NCI-H226 (cell line): ENCODE measurements at places on chromosomes 2 and 18.

GRCh38 chr2:227804975-227805374, 8.7 kb upstream of the CCL20 start:
- DNase-seq: peak; percentile 39

GRCh38 chr2:43034242-43034619, 192.2 kb downstream of the ZFP36L2 start:
- no peak for DNase-seq

DNA sequence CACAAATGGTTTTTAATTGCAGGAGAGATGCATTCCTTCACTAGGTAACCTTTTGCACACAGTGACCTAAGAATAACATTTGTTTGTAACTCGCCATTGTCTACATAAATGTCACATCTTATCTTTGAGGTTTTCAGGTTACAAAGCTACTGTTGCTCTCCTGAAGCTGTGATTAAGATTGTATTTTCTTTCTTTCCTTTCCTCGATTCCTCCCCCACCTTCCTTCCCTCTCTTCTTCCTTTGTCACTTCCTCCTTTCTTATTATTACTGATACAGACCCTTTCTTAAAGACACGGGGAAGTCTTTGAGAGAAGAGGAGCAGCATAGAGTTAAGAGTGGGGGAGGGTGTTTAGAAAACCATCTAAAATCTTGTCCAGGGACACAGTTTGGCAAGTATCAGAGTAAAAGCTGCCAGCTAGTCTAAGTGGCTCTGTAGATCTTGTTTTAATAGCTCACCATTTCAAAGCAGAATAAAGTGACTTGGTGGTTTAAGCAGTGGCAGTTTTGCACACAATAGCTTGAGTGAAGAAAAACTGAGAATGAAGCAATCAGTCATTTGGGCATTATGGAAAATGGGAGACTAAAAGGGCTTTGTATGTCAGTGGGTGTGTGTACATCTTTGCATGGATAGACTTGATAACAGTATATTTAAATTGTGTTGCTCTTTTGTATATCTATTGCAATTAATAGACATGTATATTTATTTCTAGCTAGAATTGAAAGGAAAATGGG, 10.9 kb downstream of the CERS6 start:
- no peak for DNase-seq

GRCh38 chr2:120320318-120320851, 25.6 kb upstream of the INHBB start:
- DNase-seq: no peak

- DNase-seq: no peak
Observed at GRCh38 chr2:88735853-88736252, 44.4 kb downstream of the RPIA start.

DNA sequence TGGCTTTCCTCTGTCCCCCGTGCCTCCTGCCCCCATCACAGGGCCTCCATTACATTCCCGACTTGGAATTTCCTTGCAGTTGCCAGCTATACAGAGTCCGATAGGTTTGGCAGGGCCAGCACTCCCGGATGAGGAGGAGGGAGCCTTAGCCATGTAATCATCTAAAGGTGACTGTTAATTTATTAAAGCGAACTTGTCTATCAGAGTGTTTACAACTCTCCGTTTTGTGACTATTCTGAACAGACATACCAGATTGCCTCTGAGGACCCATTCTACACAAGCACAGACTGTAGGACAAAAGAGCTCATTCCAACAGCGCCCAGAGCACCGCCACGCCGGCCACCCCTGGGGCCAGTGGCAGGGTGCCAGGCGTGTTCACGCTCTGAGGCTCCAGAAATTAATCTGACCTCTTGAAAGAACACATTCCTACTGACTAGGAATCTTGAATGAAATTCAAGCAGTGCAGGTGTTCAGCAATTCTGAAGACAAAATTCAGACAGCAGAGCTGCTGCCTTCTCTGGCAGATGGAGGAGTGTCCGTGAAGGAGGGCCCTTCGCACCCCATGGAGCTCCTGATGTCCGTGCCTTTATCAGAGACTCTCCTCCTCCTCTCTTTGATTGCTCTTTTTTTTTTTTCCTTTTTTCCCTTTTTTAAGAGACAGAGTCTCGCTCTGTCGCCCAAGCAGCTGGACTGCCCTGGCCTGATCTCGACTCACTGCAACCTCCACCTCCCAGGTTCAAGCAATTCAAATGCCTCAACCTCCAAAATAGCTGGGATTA, 58.1 kb upstream of the RALBP1 start:
- DNase-seq: peak; percentile 85

DNA sequence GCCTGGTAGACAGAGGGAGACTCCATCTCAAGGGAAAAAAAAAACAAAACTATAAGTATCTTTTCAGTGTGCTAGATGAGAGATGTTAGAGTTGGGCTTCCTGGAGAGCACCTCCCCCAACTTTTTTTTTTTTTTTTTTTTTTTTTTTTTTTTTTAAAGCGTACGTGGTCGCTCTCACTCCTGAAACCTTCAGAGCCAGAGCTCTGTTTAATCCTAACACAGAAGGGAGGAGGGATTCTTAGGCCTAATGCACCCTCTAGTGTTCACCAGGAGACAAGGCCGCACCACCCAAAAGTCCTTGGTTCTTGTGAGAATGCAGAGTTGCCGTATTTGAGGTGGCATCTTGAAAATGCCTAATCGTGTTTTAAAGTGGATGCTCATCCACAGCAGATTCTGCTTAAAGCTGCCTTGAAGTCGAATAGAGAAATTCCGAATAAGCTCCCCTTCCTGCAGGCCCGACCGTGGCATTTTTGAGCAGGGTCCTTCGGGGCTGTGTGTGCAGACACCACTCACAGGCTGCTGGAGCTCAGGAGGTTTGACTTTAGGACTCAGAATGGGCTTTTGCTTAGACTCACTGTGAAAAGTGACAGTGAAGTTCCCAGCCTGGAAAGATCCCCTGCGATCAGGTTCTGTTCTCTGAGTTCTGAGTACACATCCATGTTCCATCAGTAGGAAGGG, 252.6 kb downstream of the AGAP1 start:
- peak; percentile 52 for DNase-seq

DNA sequence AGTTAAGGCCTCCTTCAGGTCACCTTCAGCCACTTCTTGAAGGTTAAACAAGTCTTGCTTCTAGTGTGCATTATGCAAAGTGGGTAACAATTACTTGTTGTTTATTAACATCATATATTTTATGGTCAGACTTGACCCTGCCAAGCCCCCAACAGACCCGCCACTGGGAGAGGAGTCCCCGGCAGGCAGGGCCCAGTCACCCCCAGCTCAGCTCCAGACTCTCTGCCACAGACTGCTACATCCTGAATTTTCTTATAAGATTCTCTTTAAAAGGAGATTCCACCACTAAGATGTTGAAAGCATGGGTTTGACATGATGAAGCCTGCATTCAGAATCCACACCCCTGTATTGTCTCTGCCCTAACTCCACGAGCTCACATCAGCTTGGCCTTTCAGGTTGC, 174.3 kb upstream of the ARL4C start:
- no peak for DNase-seq

DNA sequence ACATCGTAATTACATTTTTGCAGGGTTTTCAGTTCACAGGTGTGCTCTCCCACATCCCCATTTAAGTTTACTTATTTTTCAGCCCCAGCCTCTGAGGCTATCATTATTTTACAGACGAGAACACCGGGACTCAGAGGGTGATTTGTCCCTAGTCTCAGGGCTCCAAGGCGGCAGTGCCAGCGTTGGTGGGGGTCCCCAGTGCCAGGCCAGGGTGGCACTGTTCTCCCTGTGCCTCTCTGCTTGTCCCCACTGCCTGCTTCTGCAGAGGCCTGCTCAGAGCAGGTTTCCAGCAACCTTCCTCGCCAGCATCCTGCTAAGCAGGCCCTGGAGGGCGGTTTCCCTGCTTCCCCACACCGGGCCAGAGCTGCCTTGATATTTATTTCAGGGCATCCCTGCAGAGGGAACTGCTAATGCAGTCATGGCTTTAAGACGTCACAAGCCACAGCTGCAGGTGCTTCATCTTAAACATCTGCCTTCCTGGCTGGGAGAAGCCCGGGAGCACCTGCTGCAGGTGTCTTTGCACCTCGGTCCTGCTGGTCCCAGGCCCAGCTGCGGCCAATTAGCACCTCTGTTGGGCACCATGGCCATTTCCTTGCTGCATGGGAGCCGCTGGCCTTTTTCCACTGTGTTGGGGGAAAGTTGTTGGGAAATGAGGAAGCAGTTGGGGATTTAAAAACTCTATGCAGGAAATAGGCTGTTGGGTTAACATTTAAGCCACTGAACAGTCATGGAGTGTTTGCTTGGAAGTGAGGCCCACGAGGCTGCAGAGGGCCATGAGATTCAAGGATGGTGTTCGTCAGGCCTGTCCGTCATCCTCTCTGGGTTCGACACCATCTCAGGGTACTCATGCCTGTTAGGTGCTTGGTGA, 22.8 kb downstream of the HPCAL1 start:
- DNase-seq: no peak

- no peak for DNase-seq
Observed at GRCh38 chr2:136118819-136119716, 1.1 kb upstream of the CXCR4 start.

DNA sequence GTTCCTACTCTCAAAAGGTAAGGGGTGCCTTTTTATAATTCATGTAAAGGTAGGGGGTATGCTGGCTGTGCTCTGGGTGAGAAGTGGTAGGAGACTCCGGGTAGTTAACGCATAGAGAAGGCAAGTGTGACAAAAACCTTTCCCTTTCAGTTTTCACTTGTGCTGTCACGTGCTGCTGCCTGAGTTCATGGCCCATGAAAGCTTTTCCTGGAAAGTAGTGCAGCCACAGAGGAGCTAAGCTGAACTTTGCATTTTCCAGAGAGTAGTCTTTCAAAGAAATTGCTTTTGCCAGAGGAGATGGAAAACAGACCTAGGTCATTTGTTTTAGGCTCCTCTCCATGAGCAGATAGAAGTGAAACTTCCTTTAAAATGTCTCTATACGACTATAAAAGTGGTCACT, 44.7 kb downstream of the THSD7B start:
- no peak for DNase-seq

DNA sequence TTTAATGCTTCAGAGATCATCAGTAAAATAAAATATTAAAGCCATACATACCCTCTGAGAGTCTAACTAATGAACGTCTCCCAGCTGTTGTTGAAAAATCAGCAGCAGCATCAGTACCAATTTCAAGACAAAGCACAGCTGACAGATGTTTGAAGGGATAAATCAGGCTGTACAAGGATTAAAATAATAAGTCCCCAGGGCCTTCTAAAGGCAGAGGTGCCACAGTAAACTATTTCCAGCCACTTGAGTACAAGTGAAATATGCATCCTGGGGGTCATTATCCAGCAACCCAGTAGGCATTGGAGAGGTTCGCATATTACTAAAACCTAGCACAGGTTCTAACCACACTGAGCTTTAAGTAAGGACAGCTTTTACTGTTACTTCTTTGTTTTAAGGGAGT, 76.9 kb downstream of the NXPH2 start:
- DNase-seq: no peak

DNA sequence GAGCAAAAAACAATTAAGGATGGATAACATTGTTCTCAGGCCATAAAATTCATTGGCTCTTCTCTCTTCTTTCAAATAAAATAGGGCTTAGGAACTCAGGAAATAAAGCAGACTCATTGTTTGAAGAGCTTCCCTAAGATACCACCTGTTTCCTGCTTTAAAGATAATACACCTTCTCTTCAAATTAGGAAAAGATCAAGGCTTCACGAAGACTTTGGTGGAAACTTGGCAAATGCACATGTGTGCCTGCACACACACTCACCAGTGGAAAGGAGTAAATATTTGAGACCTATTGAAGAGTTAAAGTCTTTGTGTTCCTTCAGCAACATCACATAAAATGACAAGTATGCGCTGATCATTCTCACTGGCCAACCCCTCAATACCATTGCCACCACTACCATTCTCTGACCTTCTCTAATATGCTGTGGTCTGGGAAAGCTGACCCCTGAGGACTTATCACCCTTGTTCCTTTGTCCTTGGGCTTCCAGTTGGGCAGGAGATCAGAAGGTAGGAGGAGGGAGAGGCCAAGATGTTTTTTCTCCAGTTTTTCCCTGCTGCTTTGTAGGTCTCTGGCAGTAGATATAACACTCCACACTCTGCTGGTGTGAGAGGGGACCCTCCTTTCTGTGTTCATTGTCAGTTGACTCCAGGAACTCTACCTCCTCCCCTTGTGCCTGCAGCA, 53.5 kb upstream of the SPOPL start:
- no peak for DNase-seq

- no peak for DNase-seq
Observed at GRCh38 chr2:227349989-227350612, 25.1 kb downstream of the MFF start.

GRCh38 chr2:68356599-68357239, 8.4 kb upstream of the PLEK start:
- no peak for DNase-seq

GRCh38 chr2:147846412-147847081, 1.7 kb downstream of the ACVR2A start:
- DNase-seq: no peak

GRCh38 chr2:197278799-197279763, 31.5 kb downstream of the ANKRD44 start:
- no peak for DNase-seq

GRCh38 chr2:181367411-181367810, 89.8 kb upstream of the ITGA4 start:
- DNase-seq: no peak

GRCh38 chr18:10739152-10739551, 213.3 kb downstream of the NAPG start:
- no peak for DNase-seq

DNA sequence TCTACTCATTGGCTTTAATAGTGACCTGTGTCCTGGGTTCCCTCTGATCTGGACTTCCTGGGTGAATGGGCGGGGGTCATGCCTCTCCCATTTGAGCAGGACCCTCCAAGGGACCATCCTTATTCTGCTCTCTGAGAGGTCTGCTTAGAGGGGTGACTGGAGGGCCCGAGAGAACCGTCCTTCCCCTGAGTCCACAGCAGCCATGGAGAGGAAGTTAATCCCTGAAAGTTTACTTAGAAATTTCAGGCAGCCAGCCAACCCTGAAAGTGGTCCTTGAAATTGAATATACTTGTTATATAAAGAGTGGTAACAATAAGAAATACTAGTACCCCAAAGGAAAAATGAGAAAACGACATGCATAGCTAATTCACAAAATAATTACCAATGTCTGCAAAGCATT, 226.1 kb downstream of the DYSF start:
- no peak for DNase-seq

- DNase-seq: no peak
Observed at GRCh38 chr2:195238826-195239225, 418.2 kb upstream of the SLC39A10 start.

- DNase-seq: no peak
Observed at GRCh38 chr2:2933426-2933825, 444.2 kb downstream of the EIPR1 start.

DNA sequence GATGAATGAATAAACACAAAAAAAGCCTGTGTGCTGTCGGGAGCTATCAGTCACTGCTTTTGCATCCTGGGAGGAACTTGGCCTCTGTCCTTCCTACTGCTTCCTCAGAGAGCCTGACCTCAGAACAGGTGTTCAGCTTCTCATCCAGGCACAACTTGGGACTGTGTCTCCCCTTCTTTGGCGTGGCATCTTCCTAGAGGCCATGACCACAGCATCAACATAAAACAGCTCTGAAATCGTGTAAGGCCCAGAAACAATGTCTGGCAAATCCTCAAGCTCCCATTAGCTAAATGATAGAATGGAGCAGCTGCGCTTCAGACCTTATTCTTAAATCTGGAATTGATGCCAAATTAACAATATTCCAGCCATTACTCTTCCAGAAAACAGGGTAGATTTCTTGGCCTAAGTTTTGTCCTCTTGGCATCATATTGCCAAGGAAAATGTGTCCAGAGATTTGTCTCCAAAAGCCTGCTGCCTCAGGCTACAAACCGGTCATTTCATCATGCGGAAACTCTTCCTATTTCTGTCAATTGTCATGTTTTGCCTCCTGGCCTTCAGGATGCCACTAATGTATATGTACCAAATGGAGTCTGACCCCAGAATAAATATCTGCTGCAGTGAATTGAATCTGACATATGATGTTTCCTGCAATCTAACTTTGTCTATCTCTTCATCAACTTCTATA, 53.2 kb upstream of the RAB27B start:
- DNase-seq: no peak
